ENCODE measurements at places on chromosomes 3 and 15.

GRCh38 chr15:29636140-29636539 is 186.1 kb downstream of the TJP1 start:
- no peak for DNase-seq

DNA sequence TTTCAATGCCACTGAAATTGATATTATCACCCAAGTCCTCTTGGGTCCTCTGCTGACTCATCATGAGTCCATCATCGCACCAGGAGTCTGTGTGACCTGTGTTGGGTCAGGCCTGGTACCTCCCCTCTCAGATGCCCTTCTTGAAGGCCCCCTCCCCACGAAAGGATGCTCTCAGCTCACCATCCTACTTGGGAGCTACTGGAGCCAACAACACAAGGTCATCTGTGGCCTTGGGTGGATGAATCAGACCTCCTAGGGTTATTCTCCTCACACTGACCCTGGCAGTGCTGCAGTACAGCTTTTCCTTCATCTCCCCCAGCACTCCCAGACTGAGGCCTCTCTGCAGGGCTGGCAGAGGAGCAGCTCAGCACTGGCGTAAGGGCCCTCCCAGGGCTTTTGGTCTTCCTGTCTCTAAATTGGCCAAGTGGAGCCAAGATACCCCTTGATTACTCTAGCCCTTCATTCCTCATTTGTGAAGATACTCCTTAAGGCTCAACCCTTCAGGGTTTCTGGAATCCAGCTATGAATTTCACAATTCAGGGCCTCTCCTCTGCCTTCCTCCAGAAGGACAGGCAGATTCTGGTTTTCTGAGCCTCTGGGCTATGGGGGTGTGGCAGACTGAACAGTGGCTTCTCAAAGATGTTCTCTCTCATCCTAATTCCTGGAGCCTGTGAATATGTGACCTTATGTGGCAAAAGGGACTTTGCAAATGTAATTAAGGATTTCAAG is 80.7 kb upstream of the GSK3B start:
- no peak for DNase-seq

DNA sequence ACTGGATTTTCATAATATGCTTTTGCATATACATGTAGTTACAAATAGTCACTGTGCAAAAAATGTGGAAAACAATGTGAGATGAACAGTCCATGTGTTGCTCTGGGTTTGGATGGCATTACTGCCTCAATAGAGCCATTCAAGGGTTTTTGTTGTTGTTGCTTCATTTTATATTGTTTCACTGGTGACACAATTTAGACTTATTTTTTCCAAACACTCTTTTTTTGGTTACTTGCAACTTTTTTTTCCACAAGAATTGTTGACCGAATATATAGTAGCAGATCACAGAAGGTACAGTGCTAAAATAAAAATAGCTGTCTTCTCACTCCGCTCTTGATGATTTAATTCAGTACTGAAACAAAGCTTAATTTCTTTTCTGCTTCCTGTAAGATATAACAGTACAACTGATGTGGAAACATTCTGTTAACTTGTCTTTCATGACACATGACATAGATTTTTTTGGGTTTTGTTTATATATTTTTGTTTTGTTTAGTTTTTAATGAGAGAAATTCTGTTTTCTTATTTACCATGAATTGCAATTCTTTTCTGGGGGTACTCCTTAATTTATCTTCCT is 618.6 kb downstream of the NAALADL2 start:
- no peak for DNase-seq

- DNase-seq, result no peak
Measured at GRCh38 chr3:165502707-165503106, 306.5 kb upstream of the SLITRK3 start.

DNA sequence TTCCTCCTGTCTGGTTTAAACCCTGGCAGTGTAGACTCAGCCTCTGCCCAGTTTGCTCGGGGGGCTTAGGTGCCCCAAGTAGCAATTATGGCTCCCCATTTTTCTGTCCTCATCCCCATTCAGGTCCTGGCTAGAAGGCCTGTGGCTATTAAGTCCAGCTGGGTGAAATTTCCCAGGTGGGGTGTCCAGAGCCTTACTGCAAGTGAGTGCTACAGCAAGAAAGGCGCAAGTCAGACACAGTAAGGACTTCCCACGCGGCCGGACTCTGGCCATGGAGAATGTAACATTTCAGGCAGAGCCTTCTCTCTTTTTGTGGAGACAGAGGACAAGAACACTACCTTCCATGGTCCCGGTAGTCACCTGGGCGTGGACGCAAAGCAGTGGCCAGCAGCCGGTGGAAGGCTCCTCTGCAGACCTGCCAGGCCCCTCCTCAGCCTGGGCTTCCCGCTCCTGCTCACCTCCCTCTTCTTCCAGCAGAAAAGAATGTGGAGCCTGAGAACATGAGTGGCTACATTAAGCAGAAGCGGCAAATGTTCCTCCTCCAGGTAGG is 23.3 kb downstream of the CFAP100 start:
- DNase-seq, result no peak

- no peak for DNase-seq
Measured at GRCh38 chr3:67846166-67846565, 191.8 kb upstream of the SUCLG2 start.

DNA sequence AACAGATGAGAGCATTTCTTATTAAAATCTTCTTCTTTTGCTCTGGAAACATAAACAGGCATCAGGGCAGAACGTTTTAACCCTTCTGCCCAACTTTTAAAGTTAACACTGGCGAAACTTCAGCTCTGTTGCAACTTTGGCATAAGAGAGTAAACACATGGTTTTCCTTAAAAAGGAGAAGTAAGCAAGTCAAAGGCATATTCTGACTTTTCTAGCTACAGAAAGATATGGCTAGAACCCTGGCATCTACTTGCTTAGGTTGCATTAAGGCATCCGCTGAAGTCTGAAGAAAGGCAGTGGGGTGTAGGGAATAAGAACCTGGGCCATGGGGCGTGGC is 13.3 kb upstream of the IL16 start:
- DNase-seq, result no peak

DNA sequence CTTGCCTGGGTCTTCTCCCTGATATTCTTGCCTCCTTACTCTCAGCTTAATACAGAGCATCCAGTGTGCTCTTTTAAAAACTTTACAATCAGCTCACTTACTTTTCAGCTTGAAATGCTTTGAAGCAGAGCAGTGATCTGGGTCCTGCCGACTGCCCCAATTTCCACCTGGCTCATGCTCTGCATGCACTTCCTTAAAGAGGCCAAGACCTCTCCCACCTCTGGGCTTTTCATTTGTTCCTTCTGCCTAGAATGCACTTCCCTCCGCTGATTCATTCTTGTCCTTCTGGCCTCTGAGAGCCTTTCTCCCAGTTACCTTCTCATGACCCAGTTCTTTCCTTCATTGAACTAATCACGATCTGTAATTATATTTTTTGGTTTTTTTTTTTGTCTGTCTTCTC is 1.9 kb upstream of the CCNDBP1 start:
- no peak for DNase-seq

- no peak for DNase-seq
Measured at GRCh38 chr3:13210221-13210975, 137.2 kb upstream of the IQSEC1 start.

DNA sequence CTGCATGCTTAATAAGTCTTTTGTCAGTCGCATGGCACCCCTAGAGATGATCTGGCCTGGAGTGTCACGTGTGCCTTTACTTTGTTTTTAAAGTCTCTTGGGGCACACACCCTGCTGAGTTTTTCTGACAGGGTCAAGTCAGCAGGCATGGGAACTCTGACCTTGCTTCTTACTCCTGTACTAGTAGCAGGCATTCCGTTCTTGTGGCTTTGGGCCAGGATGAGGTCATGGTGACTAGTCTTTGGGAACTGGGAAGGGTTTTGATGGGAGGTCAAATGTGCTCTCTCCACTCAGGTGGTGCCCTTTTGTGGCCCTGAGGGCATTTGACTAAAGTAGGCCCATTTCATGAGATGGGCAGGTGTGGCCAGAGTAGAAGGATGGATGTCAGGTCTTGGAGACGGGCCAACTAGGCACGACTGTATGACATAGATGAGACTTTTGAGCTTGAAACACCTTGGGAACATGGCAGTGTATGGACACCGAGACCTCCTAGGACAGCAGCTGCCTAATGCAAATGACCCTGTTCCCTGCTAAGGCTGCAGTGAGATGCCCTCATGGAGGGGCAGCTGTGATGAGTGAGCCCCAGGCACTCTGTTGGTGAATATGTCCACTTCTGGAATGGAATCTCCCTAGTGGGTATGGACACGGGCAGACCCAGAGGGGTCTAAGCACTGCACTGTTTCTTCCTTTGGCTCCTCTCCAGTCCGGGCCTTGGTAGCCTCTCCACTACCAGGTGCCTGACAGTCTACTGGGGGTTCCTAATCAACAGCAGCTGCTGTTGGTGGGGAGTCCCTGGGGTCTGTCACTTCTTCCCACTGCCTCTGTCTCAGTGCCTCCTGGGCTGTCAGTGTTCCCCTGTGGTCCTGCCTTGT is 16.4 kb downstream of the SRPRB start:
- no peak for DNase-seq

GRCh38 chr3:105594219-105594618 is 227.5 kb downstream of the ALCAM start:
- no peak for DNase-seq

DNA sequence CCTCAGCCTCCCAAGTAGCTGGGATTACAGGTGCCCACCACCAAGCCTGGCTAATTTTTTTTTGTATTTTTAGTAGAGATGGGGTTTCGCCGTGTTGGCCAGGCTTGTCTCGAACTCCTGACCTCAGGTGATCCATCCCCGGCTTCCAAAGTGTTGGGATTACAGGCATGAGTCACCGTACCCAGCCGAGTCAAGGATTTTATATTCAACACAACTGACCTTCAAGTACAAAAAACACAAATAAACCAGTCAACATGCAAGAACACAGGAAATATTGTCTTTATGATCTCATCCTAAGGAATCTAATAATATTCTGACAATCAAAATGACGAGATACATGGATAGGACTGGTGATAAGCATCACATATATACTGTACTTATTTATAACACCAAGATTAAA is 37.9 kb downstream of the TJP1 start:
- no peak for DNase-seq

- no peak for DNase-seq
Measured at GRCh38 chr15:48449734-48450133, 118.5 kb downstream of the DUT start.

DNA sequence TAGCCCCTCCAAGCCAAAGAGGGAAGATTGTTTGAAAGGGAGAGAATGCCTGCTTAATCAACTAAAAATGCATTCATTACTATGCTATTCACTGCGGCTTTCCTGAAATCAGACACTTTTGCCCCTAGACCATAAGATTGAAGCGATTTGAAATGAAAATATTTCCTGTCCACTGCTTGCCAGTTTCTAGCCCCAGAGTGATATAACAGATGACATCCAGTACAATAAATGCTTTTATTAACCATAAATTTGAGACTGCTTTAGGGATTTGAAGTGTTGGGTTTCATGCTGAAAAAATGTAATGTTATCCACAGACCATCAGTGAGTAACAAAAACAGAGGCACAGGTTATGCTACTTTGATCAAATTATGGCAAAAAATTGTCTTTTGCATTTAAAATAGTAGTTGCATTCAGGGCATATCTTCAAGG is 14.1 kb downstream of the IL17RD start:
- DNase-seq, result no peak

GRCh38 chr15:69474846-69475455 is 22.3 kb downstream of the RPLP1 start:
- DNase-seq, result no peak

- DNase-seq, result no peak
Measured at GRCh38 chr3:158678687-158679086, 6.2 kb upstream of the LXN start.

GRCh38 chr3:135081856-135082434 is 286.9 kb downstream of the EPHB1 start:
- no peak for DNase-seq

- no peak for DNase-seq
Measured at GRCh38 chr3:54342676-54343075, 220.3 kb downstream of the CACNA2D3 start.

- DNase-seq, result no peak
Measured at GRCh38 chr3:127697551-127698240, 24.9 kb downstream of the ABTB1 start.

DNA sequence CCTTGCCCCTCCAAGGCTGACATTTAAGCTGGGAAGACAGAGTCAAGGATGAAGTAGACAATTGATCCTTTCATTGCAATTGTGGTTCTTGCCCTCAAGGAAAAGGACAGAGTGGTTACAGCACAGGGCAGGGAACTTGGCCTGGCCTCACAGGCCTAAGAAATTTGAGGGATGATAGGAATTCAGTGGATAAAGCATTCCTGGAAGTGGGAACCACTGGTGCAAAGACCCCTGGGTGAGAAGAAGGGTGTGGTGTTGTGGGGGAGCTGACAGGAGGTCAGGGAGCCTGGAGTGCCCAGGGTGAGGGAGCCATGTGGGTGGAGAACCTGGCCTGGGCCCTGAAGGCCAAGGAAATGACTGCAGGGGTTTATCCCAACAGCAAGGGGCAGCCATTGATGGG is 287.4 kb downstream of the UACA start:
- DNase-seq, result no peak

DNA sequence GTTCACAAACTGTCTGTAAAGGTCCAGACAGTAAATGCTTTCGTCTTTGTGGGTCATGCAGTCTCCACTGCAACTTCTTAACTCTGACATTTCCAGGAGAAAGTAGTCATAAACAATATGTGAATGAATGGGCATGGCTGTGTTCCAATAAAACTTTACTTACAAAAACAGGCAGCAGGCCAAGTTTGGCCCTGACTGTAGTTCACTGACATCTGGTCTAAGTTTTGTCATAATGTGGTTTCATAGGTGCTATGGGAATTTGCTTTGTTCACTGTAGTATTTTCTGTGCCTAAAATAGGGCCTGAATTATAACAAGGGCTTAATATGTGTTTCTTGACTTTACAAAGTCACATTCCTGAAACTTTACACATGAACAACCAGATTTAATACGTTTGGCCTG is 186.0 kb upstream of the KBTBD8 start:
- no peak for DNase-seq

DNA sequence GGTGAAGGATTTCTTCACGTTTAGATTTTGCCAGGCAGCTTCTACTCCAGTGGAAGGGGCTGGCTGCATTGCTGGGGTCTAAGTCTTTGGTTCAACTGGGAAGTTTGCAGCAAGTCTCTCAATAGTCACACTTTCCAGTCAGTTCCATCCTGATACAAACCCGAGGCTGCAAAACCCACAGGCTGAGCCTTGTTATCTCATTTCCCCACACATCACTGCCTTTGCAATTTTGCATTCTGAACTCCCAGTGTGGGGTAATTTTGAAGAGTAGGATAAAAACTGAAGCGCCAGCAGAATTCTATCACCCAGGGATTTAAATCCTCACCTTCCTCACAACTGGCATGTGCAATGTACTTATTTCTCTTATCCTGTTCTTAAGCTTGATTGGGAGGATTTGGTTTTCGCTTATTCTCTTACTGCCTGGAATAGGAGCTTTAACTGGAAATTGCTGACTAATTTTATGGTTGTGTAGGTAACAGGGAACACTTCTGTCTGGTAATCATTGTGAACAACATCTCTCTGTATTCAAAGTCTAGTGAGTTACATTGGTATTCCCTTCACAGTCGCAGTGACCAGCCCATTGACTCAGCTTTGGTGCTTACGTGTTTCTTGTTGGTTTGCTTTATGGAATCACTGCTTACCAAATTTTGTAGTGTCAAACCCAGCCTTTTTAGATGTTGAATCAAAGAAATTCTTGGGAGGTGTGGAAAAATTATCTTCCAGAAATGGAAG is 142.0 kb upstream of the TOPAZ1 start:
- DNase-seq, result no peak
